ENCODE measurements at places on chromosomes 12 and 14.
A peak's percentile ranks its signal among the peaks of the same experiment; 100 is the strongest.

GRCh38 chr12:13073173-13073572, 29.0 kb downstream of the FAM234B start:
- no peak for DNase-seq

DNA sequence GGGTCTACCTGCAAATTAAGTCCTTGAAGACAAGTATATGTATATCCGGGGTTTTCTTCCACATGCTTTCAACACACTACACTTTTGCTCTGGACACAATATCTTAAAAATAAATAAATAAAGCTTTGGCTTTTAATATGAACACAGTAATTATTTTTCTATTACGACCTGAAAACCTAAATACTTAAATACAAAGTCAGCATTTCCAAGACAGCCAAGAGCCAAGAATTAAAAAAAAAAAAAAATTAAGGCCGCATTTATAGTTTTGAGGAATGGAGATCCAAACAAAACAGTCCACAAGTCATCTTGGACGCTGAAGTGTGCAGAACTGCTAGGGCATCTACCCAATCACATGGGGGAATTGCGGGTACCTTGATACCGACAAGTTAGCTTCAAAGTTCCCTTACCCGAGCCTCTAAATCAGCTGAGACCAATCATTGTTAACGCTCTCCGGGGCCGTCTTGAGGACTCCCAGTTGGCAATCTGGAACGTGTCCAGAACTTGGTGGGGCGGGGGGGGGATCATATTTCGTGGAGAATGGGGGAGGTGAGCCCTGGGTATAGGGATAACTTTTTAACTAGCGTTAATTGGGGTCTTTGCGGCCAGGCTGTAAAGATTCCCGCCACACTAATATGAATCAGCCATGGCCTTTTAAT, 731 bp upstream of the PCNX4 start:
- peak; percentile 3 for DNase-seq

GRCh38 chr12:43226151-43226550, 325.9 kb downstream of the ADAMTS20 start:
- no peak for DNase-seq

- DNase-seq, result no peak
These were observed 44.1 kb downstream of the FBRSL1 start for GRCh38 chr12:132534076-132534475.

DNA sequence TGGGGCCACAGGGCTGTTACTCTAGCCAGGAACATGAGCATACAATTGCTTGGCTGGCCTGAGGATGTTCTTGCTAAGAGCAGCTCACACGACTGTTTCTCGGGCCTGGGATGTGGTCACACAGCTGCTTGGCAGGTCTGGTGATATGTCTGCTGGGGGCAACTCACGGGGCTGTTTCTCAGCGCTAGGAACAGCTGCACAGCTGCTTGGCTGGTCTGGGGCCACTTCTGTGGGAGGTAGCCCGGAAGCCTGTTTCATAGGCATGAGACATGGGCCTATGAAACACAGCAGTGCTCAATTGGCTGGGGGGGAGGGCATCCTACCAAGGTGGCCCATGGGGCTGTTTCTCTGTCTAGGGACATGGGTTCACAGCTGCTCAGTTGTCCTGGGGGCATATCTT, 73.4 kb upstream of the DDHD1 start:
- DNase-seq, result no peak

- DNase-seq, result no peak
These were observed 27.7 kb upstream of the PLEKHG3 start for GRCh38 chr14:64676410-64677008.

Data from stimulated activated CD8-positive, alpha-beta memory T cell treated with anti-CD3 and anti-CD28 coated beads, Interleukin-12 subunit alpha, Interleukin-12 subunit beta, amount 100 ng/mL, for 4 hours (primary cell).